ENCODE measurements at places on chromosomes 6 and 20. TPM values are rescaled to one million over a fixed set of nuclear protein-coding genes. Genes with fewer than 3 reads are reported as not detected.

GRCh38 chr6:144816936-144817335 is 531.8 kb downstream of the UTRN start:
- no peak for DNase-seq

DNA sequence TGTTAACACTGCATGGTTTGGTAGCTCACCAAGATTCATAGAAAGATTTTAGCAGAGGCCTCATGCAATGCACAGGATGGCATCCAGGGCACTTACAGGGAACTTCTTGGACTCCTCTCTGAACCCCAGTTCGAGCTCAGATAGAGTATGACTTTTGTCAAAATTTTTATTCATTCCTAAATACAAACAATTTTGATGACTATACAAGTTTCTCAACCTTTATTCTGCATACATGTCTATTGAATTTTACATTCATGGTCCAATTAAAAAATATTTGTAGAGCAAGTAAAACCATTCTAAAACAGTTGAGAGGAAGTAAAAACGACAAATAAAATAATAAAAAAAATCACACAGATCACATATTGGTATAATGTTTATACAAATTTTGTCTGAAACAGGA is 219.0 kb upstream of the MAN1A1 start:
- no peak for DNase-seq

The BTNL2 gene
- polyA plus RNA-seq: not detected

GRCh38 chr6:122997541-122998150 is 1.6 kb downstream of the CLVS2 start:
- DNase-seq: no peak

The LY86 gene
- polyA plus RNA-seq: not detected

GRCh38 chr6:10595731-10596664 is 74.8 kb downstream of the GCNT2 start:
- no peak for DNase-seq

DNA sequence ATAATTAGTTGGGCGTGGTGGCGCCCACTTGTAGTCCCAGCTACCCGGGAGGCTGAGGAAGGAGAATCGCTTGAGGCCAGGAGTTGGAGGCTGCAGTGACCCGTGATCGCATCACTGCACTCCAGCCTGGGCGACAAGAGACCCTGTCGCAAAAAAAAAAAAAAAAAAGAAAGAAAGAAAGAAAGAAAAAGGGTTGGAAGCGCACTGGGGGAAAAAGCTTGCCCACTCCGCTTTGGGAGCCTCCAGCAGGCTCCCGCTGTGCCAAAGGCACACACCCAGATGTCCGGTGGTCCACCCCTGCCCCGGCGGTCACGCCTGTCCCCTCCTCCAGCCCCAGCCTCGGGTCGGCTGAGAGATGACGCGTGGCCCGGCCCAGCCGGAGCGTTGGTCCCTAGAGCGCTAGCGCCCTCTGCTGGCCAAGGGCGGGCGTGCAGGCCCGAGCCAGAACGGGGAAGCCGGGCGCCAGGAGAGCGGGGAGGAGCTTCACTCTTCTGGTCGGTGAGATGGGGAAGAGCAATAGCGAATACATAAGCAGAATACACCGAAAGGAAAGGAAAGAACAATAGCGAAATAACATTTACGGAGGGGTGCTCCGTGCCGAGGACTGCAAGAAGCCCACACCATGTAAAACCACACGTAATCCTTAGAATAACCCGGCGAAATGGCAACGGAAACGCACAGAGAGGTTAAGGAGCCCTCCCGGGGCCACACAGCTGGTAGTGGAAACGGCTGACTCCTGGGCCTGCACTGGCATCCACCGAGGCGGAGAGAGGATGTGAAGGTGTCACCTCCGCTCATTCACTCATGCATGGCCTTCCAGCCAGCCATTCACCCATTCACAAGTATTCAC is 41.7 kb downstream of the UBE2V1 start:
- no peak for DNase-seq

DNA sequence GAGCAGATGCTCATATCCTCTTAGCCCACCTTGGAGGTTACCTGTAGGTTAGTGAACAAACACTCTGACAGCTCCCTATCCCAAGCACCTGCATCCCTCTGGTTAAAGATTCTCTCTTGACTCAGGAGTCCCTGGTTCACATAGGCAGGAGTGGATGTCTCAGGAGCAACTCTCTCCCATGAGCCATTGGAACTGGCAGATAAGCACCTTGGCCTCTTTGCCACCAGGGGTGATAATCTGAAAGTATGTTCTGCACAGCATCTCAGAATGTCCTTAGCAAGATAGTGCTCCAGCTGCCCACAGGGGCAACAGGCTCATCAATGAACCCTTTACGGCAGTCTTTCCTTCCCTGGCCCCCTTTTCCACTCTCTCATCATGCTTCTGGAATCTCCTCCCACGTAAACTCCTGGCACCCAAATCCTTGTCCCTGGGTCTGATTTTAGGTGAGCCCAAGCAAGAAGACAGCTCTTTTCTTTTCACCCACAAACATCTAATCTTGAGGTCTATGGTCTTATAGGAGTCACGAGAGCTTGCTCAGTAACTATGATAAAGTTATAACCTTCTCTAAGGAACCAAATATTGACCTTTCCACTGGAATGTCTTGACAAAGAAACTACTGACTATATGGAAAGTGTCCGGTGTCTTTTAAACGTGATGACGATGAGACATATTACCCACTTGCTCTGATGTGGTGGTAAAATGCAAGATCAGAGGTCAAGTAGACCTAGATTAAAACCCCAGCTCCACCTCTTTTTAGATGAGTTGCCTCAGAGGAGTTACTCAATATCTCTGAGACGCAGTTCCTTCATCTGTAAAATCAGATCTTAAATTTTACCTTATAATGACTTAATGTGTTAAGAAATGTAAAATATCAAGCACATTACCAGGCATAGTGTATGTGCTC is 39.8 kb upstream of the ISM1 start:
- no peak for DNase-seq

The PSMF1 gene
- polyA plus RNA-seq: 58.5 TPM

DNA sequence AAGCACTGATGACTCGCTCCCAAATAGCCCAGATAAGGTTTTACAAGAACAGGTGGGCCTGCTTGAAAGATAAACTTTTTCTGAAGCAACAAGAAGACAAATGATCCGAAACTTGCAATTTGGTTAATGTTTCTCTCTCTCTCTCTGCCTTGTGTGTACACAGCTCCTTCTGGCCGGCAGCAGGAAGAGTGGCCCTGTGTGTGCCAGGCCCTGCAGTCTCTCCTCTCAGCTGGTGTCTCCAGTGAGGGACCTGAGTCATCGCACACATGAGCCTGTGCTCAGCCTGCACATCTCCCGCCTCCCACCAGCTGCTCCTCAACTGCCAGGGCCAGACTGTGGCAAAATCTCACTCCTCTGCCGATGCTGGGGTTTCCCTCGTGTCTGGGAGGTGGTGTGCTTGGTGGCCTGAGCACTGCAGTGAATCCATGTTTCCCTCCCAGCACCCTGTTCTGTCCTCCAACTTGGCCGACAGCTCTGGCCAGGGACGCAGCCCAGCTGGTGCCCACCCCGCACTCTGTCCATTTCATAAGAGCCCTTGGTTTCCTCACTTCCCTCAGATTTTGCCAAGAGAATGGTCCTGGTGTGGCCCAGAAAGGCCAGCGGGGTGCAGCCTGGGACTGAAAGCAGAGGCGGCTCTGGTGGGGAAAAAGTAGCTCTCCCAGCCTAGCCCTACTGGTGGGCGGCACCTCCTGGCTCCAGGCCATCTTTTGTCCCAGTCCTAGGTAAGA is 49.4 kb downstream of the ERMARD start:
- no peak for DNase-seq

GRCh38 chr20:17024513-17025119 is 202.2 kb upstream of the PCSK2 start:
- no peak for DNase-seq

The SLC22A3 gene
- polyA plus RNA-seq: 1.8 TPM

DNA sequence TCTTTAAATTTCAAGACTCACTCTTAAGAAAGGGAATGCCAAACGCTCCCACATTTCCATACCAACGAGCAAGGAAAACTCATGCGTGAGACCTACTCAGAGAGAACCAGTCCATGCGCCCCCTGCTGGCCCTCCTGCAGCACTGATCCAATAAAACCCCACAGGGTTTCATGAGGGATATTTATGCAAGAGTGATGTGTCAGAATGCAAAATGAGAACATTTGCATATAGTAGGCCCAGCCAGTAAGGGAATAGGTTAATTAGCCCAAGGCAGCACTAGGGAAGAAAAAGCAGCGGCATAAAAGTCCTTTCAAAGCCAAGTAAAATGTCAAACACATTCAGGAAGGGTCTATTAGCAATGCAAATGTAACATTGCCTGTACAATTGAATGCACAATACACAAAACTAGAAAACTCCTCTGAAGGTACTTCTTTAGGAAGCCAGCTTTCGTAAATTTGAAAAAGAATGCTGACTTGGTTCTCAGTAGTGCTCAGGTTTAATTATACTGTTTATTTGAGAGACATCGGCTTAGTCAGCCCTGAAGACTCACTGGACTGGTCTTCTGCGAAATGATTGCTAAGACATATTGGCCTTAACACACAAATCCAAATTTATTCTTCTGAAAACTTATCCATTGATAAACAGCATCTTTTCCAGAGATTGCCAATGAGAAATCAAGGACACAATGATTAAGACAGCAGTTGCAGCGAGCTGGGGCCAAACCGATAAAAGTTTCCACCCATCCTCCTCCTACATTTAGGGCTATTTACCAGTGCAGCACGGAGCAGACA is 93.2 kb downstream of the GMPR start:
- peak; percentile 69 for DNase-seq

The SCRT2 gene
- polyA plus RNA-seq: not detected

The BPIFB2 gene
- not detected for polyA plus RNA-seq

GRCh38 chr6:36633915-36634314 is 39.8 kb downstream of the SRSF3 start:
- no peak for DNase-seq

The ZBTB2 gene
- polyA plus RNA-seq: 11.9 TPM

DNA sequence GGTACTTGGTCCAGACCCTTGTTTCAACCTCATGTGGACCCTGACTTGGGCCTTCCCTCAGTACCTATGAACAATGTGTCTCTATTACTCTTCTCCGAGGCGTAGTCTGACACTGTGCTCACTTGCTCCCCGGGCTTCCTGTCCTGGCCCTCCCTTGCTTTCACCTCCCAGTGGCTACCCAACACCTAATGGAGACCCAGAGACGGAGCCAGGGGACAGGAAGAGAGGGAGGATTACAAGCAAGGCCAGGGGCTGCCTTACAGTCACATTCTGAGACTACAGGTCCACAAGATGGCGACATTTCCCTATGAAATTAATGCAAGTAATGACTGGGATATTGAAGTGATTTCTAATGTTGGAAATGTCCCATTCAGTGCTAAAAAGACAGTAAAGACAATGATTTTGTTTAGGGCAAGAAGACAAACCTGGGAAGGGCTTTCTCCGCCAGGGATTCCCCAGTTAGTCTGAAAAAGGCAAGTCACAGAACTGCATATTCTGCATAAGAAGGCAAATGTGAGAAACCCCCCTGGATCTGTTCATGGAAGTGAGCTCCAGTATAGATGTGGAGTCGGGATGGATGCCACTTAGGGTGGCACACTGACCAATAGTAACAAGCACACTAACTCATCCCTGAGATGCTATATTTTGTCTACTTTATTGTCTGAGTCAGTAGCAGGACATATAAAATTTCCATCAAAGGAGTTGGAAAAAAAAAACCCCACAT is 44.0 kb upstream of the ZBTB24 start:
- no peak for DNase-seq

DNA sequence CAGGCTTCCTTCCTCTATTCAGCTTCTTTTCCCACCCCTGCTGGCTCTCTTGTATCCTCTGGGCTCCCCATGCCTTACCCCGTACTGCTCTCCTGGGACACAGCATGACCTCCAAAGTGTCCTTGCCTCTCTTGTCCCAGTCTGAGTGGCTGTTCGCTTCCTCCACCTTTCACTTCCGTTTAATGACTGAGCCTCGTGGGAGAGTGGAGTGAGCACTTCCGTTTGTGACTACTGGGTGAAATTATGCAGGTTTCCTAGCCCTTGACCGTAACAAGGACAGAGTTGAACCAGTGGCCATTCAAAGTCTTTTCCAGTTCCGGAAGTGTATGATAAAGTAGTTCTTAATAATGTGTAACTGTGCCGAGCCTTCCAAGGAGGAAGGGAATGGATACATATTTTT is 109.2 kb downstream of the ARID1B start:
- no peak for DNase-seq

- no peak for DNase-seq
Measured at GRCh38 chr20:34569598-34569997, 11.1 kb downstream of the MAP1LC3A start.

The ELOVL4 gene
- 6.1 TPM for polyA plus RNA-seq

DNA sequence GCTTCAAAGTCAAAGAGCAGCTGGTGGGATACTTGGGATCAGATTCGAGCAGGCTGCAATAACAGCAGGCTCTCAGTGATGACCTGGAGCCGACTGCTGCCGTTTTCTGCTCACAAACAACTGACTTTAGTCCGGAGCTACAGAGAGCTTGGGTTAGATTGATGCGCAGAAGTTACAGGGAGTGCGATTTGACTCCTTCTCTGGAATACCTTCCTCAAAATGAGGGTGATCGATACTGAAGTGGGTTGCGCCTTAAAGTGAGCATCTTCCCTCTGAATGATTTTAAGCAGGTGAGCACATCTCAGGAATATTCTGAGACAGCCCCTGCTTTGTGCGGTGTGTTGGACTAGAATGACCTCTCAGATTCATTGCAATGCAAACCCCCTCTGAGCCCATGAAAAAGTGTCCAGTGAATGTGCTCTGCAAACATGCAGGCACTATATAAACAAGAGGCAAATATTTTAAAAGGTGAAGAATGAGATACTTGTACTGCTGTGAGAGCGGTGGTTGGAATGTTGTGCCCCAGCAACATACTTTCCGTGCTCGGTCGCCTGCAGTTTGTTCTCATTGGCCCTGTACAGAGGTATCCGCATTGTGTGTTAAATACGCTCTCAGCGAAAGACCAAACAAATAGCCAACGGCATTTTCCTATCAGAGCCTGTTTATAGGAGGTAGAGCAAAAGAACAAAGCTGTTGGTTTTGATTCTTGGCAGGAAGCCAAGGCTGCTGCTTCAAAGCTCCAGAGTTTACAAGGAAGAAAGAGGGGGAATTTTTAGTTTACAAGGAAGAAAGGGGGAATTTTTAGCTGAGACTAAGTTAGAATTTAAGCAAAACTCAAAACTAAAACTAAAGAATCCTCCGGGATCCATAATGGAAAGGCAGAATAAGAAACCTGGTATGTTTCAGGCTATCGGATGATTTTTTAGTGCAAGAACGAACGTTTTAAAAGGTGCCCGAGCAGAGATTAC is 67.7 kb downstream of the PHACTR2 start:
- DNase-seq: no peak
